ENCODE measurements at places on chromosomes 5 and 9. TPM values are rescaled to one million over a fixed set of nuclear protein-coding genes. Genes with fewer than 3 reads are reported as not detected.

DNA sequence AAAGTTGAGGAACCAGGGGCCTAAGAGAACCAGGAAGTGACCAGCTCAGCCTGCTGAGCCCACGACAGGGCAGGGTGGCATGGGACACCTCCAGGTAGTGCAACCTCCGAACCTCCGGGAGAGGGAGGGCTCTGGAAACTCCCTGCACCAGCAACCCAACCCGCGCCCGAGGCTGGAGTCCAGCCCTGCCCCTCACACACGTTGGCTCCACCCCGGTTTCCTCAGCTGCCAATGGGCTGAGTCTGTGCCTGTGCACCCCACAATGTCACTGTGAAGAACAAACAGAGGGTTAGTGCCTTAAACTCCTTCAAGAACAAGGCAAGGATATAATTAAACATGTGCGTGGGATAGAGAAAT, 17.0 kb upstream of the UNC5A start:
- no peak overlapping the region for H3K27ac ChIP-seq
- H3K36me3 ChIP-seq = no peaks in the 10 kb centered on the region
- H3K4me3 ChIP-seq = no peak overlapping the region
- peaks cover 35% of the 10 kb centered on the region for H3K27me3 ChIP-seq
- no peaks in the 10 kb centered on the region for H3K4me1 ChIP-seq
- no peak for DNase-seq

GRCh38 chr5:68214482-68215207, 911 bp upstream of the PIK3R1 start:
- peaks cover 31% of the 10 kb centered on the region for H3K4me1 ChIP-seq
- peaks cover 22% of the 10 kb centered on the region for H3K36me3 ChIP-seq
- no peaks in the 10 kb centered on the region for H3K27me3 ChIP-seq
- peak overlapping the region; percentile 97 for H3K4me3 ChIP-seq
- DNase-seq = peak; percentile 71

The SLC34A1 gene
- 0.29 TPM for total RNA-seq

The SPATA6L gene
- 0.43 TPM for total RNA-seq
